CD4-positive, alpha-beta memory T cell (primary cell): ENCODE measurements at places on chromosomes 7 and 10.
A peak's percentile ranks its signal among the peaks of the same experiment; 100 is the strongest.

GRCh38 chr10:78568620-78569019 lies 500.1 kb upstream of the ZMIZ1 start:
- no peak for DNase-seq

- DNase-seq = no peak
Observed at GRCh38 chr10:70085975-70086613, 33.4 kb downstream of the MACROH2A2 start.

GRCh38 chr7:11760372-11760771 lies 71.6 kb downstream of the THSD7A start:
- no peak for DNase-seq

- DNase-seq = no peak
Observed at GRCh38 chr7:131604841-131605279, 48.4 kb upstream of the PODXL start.

GRCh38 chr7:121211253-121211652 lies 117.5 kb upstream of the WNT16 start:
- DNase-seq = no peak

DNA sequence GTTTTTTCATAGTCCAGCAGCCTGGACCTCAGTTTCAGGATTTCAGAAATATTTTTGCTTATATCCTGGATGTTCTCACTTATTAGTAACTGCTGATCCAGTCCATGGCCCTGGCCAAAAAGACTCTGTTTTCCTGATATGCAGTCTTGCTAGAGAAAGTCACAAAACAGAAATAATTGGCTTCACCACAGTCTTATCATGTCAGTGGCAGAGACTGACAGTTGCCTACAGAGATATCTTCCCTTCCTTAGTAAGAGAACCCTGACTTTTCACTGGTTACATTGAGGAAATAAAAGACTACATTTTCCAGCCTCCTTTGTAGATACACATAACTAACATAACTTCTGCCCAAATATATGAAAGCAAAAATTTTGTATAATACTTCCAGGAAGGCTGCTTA lies 56.6 kb downstream of the AHR start:
- no peak for DNase-seq

DNA sequence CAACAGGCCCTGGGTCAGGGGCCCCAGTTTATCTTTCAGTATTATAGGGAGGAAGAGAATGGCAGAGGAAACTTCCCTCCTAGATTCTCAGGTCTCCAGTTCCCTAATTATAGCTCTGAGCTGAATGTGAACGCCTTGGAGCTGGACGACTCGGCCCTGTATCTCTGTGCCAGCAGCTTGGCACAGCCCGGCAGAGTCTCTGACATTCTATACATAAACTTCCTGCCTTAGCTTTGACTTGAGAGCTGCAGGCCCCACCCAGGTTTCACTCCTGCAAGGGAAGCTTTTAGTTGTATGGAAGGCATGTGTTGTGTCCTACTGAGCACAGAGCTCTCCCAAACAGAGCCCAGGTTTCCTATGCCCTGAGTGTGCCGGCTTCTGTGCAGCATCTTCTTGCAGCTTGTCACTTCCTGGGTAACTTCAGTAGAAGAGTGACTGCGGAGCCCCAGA lies 205.6 kb upstream of the PRSS58 start:
- peak; percentile 21 for DNase-seq
